ENCODE measurements at places on chromosomes 7 and 10.

- no peak for DNase-seq
Observed at GRCh38 chr7:101549734-101550133, 79.4 kb downstream of the MYL10 start.

GRCh38 chr10:50469288-50469687, 154.5 kb downstream of the SGMS1 start:
- DNase-seq = no peak

DNA sequence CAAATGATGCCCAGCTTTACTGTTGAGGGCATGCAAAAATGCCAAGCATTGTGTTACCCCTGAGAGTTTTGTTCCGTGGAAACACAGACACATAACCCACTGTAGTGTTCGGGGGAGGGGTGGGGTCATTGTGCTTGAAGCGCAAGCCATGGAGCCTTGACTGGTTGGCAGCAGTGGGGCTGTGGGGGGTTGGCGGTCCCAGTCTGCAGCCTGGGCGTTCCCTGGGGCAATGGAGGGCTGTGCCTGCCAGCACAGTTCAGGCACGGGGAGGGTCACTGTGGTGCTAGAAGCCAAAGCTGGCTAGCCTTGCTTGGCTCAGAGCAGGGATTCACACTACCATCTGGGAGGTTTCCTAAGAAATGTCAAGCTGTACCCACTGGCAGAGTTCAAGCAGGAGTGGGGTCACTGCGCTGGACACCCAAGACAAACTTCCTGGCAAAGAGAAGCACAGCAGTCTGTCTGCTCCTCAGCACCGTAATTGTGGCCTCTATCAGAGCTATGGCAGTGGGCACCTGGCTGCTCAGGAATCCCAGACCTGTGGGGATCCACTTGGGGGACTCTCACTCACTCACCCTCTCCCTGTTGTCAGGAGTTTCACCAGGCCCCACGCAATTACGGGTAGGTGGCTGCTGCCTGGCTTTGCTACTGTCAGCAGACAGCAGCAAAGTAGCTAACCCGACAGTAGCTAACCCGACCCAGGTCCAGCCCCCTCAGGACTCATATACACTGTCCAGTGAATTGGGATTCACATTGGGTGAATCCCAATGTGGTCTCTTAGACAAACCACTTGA, 292.4 kb downstream of the ZWINT start:
- DNase-seq = no peak

- no peak for DNase-seq
Observed at GRCh38 chr10:72081210-72081609, 7.1 kb downstream of the SPOCK2 start.

DNA sequence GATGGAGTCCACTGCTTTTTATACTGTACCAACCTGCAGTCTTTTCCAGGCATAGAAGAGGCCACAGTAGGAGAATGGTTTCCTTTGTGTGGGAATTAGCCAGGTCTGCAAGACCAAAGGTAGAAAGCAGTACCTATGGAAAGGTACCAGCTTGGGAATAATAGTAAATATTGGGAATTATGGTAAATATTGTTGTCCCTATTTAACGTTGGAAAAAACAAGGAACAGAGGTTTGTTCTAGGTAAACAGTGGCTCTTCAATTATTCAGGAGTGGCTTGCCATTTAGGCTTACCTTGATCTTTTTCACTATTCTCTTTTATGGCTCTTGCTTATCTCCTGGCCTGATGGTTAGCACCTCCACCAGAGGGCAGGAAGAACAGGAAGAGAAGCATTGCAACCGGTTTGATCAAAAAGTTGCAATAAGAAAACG, 43.9 kb upstream of the GSAP start:
- no peak for DNase-seq

- no peak for DNase-seq
Observed at GRCh38 chr7:157693071-157693520, 356.3 kb downstream of the DNAJB6 start.

DNA sequence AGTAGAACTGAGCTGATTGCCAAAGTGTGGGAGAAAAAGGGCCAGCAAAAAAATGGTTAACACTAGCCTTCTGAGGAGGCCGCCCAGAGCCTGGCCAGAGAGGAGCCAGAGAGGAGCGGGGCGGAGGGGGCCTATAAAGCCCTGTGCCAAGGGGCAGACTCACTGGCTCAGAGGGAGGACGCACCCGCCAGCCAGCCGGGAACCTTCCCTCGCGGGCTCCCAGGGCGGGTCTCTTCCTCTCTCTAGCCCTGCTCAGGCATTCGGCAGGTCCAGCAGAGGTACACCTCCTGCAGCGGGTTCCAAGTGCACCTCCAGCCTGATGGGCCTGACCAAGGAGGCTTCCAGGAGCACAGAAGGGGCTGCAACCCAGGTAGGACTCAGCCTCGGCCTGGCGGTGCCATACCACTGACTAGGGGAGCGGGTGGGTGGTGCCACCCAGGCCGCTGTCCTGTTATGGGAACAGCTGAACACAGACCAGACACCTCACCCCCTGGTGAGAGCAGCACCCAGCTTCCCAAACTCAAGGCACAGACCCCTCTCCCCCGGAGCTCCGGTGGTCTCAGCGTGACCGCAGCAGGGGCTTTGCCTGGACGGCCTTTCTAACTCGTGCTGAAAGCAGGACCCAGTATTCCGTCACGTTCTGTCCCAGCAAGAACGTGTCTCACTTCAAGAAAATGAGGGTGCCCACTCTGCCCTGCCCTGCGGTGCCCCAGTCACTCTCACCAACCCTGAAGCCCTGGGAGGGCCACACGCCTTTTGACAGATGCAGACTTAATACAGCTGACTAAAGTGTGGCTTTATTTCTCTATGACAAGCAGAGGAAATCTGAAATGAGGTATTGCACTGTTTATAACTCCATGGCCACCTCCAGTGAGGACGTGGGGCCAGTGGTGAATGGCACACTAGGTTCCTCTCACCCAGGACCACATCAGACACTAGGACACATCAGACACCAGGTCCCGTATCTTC, at the start of gene GPER1:
Gene GPER1 (plus strand): TSS at position 162 of the 969 bp plus-strand sequence. CDS start 3,616 bp downstream, outside the sequence.
- no peak for DNase-seq

DNA sequence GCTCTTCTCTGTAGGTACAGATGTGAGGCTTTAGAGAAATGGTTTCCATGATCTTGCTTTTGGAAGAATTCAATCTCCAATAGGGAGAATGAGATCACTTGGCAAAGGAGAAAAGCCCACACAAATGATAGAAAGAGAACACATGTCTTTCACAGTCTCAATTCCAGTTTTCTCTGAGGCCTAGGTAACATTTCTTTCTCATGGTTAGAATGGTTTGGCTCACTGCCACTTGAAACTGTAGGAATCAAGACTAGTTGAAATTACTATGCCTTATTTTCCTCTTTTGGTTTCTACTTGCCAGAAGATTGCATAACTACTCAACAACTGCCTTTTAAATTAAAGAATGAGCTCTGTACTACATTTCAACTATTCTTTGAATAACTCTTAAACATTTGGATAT, 276.5 kb upstream of the TEX47 start:
- no peak for DNase-seq

GRCh38 chr7:50217821-50218281, 86.7 kb upstream of the IKZF1 start:
- DNase-seq = no peak

DNA sequence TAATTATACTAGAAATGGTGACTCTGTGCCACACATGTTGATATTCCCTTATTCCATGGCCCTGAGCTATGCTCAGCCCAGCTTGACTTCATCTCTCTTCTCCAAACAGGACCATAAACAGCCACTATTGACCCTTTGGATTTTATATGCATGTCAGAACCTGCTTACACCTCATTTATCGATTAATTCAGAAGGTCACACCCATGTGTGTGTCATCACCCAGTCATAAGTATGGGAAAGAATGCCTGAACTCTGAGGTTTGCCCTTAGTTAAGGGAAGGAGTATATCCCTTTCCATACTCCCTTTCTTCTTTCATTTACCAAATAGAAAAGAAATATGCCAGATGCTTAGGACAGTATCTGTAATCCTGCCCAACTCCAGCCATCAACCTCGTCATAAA, 602.3 kb downstream of the SORCS3 start:
- DNase-seq = no peak

- DNase-seq = no peak
Observed at GRCh38 chr7:7330997-7331396, 148.7 kb downstream of the C1GALT1 start.

DNA sequence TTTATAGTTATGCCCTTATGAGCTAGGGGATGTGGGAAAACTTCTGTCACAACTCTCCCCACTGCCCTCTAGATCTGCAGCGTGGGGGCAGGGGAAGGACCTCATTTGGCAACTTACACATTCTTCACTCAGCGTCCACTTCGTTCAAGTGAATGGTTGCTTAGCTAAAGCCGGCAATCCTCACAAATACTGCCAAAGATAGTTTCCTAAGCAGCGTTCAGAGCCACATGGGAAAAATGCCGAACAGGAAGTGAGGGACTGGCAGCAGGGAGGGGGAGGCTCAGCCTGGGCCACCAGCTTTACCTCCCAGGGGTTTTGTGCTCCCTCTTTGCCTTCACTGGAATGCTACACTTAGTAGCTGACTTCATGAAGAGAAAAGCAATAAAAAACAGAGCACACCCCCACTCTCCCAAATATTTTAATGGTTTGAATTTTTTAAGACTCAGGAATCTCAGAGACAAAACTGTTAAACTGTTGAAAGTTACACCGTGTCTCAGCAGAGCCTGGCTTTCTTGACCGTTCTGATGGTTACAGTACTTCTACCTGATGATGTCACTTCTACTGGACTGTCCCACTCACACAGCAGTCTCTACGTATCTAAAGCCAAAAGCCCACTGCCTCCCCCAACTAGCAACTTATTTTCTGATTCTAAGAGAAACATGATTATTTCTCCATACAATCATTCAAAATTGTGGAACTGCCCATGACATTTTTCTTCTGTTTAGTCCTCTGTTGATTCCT, 10.4 kb downstream of the GRM3 start:
- no peak for DNase-seq

- DNase-seq = no peak
Observed at GRCh38 chr7:77465256-77465655, 49.1 kb upstream of the GSAP start.

- DNase-seq = no peak
Observed at GRCh38 chr10:77636282-77636966, 1.2 kb downstream of the KCNMA1 start.

GRCh38 chr10:124495162-124495561, 33.5 kb downstream of the LHPP start:
- DNase-seq = no peak

- no peak for DNase-seq
Observed at GRCh38 chr7:143406002-143406357, 2.7 kb downstream of the EPHA1 start.

DNA sequence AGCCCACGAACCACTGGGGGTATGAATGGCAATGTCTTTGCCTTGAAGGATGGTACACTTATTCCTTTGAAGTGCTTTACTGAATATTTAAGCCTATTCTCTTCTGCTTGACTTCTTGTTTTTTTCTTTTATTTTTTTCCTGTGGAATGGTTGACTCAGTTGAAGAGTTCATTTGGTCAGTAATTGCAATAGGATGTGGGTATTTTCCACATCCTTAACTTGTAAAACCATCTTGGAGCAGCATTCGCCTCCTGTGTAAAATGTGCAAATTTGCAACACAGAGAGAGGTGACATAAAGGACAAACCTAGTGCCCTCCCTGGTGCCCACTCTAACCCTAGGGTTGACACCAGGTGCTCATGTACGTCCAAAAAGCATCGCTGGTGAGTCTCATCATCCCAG, 347.0 kb downstream of the GATA3 start:
- no peak for DNase-seq

DNA sequence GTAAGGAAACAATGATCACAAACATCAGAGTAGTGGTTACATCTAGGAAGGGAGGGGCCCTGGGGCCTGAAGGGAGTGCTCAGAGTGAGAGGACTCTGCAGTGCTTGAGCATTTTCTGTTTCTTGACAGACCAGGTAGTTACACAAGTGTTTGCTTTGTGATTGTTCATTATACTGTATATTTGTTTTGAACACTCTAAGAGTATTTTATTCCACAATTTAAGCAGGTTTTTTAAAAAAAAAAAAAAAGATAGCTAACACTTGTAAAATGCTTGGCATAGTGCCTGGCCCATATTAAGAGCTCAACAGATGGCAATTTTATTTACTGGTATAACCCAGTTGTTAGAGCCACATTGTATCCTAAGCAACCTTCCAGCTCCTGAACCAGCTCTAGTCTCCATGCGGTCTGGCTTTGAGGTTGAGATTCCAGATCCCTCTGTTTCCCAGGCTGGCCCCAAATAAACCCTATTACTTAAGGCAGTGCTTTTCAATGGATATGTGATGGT, 20.1 kb upstream of the ATXN7L1 start:
- no peak for DNase-seq

DNA sequence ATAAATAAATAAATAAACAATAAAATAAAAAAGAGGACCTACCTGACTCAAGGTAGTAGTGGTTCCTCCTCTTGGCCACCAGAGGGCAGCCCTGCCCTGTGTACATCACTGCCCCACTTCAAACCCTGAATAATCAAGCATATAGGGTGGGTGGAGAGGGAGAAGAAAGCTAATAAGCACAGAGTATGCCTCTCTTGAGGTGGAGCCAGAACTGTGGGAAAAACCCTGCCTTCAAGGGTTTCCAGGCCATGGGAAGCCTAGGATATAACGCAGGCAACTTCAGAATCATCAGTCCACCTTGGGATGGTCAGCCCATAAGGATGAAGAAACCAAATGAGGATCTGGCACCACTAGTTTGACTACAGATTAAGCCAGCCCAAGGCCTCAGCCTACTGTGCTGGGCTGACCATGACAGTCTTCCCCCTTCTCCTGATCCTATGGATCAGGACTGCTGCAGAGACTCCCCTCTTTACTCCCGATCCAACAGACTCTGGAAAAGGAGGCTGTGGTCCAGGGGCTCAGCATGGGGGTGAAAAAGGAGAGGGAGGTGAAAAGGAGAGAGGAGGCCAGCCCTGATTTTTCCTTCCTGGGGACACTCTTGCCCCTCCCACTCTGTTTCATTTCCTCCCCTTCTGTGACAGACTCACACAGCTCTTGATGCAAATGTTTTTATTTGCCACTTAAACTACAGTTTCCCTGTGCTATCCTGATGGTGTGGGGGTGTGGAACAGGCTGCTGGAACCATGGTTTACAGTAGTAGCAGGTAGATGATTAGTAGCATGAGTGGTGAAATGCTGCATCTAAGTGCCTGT, 10.1 kb downstream of the AVPI1 start:
- DNase-seq = no peak

- DNase-seq = no peak
Observed at GRCh38 chr7:90842430-90842788, 246.3 kb downstream of the CDK14 start.

GRCh38 chr7:136925044-136925443, 56.6 kb downstream of the CHRM2 start:
- no peak for DNase-seq

DNA sequence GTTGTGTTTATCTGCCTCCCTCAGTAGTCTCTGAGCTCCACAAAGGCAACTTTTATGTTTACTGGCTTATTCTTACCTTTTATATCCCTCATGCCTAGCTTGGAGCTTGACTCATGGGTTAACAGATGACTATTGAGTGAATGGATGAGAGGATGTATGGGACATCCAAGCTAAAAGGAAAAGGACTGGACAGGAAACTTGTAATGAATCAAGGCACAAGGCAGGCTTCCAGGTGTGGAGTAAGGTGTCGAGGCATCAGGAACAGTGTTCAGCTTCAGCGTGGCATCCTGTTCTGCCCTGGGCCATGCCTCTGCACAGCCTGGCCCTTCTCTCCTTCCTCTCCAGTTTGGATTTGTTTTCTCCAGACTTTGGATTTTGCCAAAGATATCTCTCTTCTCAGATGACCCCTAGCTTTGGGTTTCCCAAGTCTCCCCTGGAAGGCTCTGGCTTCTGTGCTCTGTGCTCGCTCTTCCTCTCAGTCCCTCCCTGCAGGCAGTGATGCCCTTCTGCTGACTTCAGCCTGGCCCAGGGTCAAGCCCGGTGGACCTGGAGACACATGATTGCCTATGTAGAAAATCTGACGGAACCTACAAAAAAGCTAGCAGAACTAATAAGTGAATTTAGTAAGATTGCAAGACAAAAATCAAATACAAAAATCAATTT, 367.3 kb downstream of the CXCL12 start:
- DNase-seq = no peak
